ENCODE measurements at places on chromosomes 13 and 19.

DNA sequence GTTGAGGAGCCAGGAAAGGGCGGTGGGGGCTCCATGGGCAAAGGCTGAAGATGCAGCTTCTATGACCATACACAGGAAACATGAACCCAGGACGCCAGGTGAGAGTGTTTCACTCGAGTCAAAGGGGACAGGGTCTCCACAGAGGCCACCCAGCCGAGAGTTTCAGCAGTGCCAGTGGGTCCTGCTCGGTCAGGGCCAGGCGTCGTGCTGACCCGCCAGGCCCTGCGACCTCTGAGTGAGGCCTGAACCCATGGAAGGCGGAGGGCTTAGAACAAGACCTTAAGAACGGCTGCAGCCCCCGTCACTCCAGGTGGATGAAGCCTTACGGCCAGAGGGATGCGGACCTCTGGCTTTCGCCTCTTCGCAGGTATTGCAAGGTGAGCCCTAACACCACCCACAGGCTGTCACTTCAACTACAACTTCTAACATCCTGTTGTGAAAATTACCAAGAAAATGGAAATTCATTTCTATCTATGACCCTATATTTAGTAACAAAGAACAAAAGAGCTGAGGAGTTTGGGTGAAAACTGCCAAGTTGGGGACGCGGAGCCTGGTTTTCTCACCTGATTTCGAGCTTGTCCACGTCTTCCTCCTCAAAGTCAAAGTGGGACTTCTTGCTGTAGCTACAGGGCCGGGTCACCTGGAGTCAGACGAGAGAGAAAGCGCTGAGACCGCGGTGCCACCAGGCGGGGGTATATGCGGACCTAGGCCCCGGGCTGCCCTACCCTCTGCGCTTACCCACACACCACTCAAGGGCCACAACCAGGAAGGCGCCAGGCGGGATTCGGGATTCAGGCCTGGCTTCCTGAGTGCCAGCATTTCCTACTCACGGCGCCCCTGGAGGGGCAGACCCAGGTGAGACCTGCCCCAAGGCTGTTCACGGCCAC is 50.1 kb upstream of the C13orf46 start:
- DNase-seq, result no peak

DNA sequence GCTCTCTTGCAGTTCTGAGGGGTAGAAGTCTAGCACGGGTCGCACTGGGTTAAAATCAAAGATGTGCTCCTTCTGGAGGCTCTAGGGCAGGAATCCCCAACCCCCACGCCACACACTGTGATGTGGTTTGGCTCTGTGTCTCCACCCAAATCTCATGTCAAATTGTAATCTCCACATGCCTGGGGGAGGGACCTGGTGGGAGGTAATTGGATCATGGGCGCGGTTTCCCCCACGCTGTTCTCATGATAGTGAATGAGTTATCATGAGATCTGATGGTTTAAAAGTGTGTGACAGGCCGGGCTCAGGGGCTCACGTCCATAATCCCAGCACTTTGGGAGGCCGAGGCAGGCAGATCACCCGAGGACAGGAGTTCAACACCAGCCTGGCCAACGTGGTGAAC is 26.6 kb upstream of the CALM3 start:
- no peak for DNase-seq

GRCh38 chr13:81012031-81012430 is 671.1 kb upstream of the SPRY2 start:
- DNase-seq, result no peak

- DNase-seq, result no peak
These were observed 23.5 kb downstream of the FLT1 start for GRCh38 chr13:28471421-28471820.

GRCh38 chr13:111505175-111505777 is 184.8 kb downstream of the TEX29 start:
- peak; percentile 54 for DNase-seq

GRCh38 chr13:109740121-109740520 is 46.3 kb downstream of the IRS2 start:
- DNase-seq, result no peak

DNA sequence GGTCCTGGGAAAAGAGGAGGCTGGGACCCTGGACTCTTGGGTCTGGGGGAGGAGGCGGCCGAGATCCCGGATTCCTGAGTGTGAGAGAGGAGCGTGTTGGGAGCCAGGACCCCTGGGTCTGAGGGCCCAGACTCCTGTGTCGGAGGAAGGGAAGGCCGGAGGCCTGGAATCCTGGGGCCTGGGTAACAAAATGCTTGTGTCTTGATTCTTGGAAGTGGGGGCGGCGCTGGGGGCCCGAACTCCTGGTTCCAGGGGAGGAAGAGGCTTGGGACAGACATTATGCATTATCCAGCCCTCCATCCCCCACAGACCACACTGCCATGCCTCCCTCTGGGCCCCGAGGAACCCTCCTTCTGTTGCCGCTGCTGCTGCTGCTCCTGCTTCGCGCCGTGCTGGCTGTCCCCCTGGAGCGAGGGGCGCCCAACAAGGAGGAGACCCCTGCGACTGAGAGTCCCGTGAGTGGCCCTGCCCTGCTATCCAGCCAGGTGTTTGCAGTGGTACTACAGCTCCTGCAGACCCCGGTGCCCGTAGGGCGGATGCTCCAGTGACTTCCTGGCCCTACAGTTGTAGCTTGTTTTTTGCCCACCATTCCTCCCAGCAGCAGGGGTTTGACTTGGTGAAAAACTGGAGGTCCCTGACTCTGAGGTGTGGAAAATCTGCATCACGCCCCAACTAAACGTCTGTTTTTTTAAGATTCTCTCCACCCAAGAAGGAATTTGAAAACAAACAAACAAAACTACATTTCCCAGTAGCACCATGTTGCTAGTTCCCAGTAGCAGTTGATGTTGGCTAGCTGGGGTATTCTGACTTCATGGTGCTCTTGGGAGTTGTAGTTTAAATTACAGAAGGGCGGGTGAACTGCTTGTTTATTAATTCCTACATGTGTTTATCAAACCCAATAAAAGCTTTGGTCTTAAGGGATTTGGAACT is 630 bp downstream of the NUCB1 start:
- DNase-seq, result no peak

GRCh38 chr13:47603365-47603764 is 397.7 kb downstream of the SUCLA2 start:
- no peak for DNase-seq

DNA sequence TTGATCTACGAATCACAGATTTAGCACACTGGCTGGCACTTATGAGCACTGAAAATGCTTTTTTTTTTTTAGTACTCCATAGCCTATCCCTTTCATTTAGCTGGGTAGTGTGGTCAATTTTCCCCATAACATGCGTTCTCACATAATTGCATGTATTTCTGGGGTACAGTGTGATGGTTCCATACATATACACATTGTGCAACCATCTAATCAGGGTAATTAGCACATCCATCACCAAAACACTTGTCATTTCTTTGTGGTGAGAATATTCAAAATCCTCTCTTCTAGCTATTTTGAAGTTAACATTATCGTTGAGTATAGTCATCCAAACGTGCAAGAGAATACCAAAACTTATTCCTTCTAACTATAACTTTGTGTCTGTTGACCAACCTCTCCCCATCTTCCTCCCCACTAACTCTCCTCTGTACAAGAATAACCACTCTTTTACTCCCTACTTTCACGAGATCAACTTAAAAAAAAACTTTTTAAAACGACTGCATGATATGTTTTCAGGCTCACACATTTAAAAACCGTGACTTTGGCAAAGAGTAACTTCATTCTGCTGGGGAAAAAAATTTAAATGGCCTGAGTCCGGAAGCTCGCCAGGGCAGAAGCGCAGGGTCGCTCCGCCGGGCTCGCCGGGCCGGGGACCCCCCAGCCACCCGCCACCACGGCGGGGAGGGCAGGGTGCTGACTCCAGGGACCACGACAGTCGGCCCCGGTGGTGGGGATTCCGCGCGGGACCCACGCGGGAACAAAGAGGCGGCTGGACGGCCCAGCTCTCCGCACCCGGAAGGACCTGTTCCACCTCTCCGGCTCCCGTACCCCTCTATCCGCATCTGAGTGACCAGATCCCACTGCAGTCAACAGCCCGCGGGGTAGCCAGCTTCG is 868 bp upstream of the UBAC2 start:
- no peak for DNase-seq

- DNase-seq, result no peak
These were observed 19.5 kb upstream of the ATP8A2 start for GRCh38 chr13:25352230-25352629.

DNA sequence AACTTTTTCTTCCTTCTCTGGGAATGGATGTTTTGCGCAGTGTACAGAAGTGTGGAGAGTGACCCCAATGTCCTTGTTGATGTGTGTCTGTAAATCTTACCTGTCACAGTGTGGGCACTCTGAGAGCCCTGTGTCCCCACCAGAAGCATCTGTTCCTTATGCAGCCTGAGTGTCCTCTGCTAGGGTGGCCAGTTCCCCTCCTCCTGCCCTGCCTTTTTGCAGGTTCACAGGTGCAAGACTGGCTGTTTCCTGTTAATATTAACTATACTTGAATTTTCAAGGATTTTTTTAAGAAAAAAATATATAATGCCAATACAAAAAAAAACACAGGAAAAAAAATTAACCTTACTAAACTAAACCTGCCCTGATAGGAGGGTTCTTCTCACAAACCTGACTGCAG is 12.0 kb upstream of the GRAMD1A start:
- no peak for DNase-seq

DNA sequence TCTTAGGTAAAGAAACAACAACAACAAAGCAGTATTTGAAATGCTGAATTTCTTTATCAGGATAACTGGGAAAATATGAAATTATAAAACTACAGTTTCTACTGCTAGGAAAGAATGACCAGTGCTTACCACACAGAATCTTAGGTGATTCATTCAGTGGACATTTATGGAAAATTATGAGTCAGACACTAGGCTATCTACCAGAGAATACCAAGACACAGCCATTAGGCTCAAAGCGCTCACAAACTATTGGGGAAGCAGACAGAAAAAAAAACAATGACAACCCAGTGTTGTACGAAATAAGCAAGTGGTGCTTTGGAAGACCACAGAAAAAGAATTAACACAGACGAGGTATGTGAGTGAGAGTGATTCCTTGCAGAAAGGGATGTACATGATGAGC is 1019.5 kb downstream of the PCDH9 start:
- DNase-seq, result no peak

All from posterior vena cava (tissue), 2 donors.